DMS79 (cell line): ENCODE measurements at places on chromosomes 4 and X.

- no peak for DNase-seq
Measured at GRCh38 chr4:87232216-87232615, 11.8 kb upstream of the KLHL8 start.

GRCh38 chr4:55635741-55636655 lies at the start of gene NMU:
TSS of gene NMU (minus strand) at chr4:55636298. CDS start at chr4:55636192, 106 bp downstream.
- DNase-seq: peak; percentile 10

DNA sequence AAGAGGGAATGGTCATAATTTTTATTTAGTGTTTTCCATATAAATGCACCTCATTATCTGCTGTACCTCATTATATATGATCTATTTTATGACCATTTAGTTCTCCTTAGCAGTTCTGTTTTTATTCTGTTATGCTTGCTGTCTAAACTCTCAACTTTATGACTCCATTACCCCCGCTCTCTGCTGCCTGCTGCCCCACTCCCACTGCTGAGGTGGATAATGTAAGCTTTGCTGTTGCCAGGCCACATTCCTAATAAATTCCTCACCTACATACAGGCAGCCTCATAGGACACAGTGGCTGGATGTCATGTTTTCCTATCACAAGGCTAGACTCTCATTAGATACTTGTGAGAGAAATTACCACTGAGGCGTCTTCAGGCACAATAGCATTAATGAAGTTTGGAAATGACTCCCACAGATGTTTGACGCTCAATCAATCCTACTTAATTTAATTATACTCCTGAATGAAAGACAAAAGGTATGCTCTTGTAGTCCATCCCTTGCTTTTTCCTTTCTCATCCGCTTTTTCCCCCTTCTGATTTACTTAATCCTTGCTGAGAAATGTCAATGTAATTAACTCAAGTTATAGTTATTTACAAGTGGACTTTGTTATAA lies 497.5 kb upstream of the IGFBP7 start:
- DNase-seq: no peak

- DNase-seq: no peak
Measured at GRCh38 chr4:116389139-116389538, 696.2 kb downstream of the TRAM1L1 start.

DNA sequence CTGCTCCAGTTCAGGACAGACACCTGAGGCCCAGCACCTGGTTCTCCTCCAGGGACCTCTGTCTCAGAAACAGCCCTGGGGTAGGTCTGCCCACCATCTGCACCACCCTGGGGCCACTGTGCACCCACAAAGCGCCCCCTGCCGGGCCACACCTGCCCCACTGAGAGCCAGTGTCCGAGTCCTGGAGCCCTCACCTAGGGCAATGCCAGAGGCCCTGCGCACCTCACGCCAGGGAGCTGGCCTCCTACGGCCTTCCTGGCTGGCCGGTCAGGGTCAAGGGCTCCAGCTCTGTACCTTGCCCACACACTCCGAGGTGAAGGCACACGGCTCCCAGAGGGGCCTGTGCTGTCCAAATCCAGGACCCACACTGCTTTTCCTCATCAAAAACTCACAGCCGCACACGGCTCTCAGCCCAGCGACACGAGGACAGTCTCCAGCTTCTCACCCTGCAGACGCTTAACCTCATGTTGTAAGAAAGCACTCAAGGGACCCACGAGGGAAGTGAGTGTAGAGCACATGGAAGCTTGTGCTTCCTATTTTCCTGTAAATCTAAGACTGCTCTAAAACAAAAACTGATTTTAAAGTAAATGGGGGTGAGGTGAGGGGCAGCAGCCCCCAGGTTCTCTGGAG lies 5.4 kb downstream of the CTBP1 start:
- DNase-seq: no peak

DNA sequence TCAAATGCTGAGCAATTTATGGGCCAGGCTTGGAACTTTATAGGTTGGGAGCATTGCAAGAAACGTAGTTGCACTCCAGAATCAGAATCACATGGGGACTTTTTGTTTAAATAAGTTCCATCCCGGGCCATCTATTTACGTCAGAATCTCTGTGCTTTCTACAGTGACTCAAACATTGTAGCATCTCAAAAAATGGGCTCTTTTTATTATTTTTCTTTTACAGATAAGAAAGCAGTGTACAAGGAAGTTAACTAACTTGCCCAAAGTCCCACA lies 10.2 kb downstream of the CC2D2A start:
- DNase-seq: no peak

DNA sequence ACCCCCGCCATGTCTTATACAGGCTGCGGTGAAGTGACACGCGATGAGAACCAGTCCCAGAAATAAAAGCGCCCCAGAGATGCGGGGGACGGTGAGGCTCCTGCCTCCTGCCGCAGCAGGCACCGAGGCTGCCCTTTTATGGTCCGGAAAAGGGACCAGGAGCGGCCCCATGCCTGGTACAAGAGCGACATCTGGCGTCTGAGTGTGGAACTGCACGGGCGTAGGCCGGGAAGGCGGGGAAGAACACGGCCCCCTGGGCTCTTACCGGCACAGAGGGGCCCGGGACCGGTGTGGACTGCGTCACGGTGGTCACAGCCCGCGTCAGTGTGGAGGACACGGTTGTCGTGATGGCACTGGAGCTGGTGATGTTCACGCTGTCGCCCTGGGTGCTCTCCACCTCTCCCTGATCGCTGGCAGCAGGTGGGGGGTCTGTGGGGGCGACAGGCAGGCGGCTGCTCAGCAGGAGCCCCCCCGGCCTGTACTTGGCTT lies 8.9 kb upstream of the RENBP start:
- DNase-seq: no peak

- DNase-seq: no peak
Measured at GRCh38 chrX:133389975-133390374, 25.3 kb downstream of the GPC4 start.

DNA sequence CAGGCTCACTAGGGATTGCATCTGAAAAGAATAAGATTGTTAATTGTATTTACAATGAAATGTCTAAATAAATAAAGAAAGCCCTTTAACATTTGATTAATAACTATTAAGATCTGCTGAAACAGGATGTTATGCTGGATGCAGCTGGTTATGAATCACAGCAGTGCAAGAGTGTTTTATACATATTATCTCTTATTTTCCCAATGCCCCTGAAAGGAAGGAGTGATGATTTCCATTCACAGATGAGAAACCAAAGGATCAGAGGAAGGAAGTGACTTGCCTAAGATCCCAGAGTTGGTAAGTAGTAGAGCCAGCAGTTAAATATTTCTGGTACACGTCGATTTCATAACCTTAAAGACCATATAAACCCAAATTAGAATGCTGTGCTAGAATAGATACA lies 76.3 kb upstream of the ARHGAP36 start:
- DNase-seq: no peak

DNA sequence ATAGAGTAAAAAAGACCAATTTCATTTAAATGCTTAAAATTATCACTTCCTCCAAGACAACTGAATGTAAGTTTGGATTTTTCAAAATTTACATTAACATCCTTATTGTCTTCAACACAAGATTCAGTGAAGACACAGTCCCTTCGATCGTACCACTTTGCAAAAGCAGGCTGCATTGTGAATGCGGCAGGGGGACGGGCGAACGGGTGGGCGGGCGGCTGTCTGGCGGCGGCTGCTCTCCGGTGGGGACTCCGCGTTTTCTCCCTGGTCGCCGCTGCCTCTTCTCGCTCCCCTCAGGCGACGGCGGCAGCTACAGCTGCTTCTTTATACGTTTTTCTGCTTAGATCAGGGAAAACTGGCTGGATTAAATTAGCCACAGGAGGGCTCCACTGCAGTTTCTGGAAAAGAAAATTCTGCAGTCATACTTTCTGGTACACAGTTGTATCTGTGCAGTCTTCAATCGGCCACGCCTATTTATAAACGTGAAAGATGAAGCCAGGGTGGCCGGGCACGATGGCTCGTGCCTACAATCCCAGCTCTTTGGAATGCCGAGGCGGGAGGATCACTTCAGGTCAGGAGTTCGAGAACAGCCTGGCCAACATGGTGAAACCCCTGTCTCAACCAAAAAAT lies 33.9 kb upstream of the HPF1 start:
- no peak for DNase-seq

GRCh38 chr4:56641494-56642051 lies 39.5 kb downstream of the HOPX start:
- no peak for DNase-seq

- DNase-seq: no peak
Measured at GRCh38 chr4:30586850-30587249, 133.3 kb upstream of the PCDH7 start.
